Activated effector memory CD4-positive, alpha-beta T cell treated with anti-CD3 and anti-CD28 coated beads, Interleukin-2, amount 50 U/mL, for 16 hours (primary cell): ENCODE measurements at places on chromosomes 12 and 14.

- no peak for DNase-seq
Observed at GRCh38 chr12:24631676-24632426, 317.1 kb downstream of the BCAT1 start.

GRCh38 chr14:58671436-58671835 is 33.7 kb downstream of the DACT1 start:
- DNase-seq, result no peak

DNA sequence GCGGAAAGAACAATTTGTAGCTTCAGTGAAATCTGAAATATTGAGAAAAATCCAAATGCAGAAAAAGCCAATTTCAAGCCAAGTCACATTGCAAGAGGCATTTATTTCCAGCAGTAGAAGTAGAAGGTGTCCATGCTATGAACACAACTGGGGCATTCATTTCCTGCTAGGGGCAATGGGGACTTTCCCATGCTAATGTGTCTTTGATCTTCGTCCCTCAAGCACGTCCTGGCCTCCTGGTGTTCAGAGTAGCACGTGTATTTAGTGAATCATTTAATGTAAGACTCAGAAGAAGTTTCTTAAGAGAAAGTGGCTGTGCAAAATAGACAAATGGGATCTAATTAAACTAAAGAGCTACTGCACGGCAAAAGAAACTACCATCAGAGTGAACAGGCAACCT is 267.9 kb downstream of the TMEM132C start:
- DNase-seq, result no peak

DNA sequence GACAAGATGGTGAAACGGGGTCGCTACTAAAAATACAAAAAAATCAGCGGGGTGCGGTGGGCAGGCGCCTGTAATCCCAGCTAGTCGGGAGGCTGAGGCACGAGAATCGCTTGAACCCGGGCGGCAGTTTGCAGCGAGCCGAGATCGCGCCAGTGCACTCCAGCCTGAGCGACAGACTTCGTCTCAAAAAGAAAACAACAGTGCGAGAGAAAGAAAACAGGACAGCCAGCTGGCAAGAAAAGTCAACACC is 633 bp upstream of the RNU4-2 start:
- DNase-seq, result no peak

- no peak for DNase-seq
Observed at GRCh38 chr12:56163533-56164344, 5.6 kb downstream of the MYL6 start.

DNA sequence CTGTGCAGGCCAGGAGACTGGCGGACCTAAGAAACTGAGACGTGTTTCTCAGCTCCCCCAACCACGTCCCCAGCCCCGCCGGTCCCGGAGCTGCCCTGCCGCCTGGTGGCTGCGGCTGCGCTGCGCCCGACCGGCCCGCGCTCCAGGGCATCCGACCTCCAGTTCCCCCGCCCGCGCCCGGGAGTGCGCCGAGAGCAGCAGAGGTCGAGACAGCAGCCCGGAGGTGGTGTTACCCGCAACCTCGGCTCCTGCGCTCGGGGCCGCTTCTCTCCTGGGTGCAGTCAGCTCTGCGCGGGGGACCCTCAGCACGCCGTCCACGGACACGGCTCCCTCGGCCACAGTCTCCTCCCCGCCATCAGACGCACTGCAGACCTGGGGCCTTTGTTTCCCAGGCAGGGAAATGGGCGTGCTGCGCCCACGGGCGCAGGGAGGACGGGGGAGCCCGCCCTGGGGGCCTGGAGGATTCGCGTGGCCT is 21.6 kb upstream of the GPR132 start:
- peak; percentile 94 for DNase-seq

- DNase-seq, result peak; percentile 41
Observed at GRCh38 chr12:1842905-1843640, 22.7 kb downstream of the LRTM2 start.

DNA sequence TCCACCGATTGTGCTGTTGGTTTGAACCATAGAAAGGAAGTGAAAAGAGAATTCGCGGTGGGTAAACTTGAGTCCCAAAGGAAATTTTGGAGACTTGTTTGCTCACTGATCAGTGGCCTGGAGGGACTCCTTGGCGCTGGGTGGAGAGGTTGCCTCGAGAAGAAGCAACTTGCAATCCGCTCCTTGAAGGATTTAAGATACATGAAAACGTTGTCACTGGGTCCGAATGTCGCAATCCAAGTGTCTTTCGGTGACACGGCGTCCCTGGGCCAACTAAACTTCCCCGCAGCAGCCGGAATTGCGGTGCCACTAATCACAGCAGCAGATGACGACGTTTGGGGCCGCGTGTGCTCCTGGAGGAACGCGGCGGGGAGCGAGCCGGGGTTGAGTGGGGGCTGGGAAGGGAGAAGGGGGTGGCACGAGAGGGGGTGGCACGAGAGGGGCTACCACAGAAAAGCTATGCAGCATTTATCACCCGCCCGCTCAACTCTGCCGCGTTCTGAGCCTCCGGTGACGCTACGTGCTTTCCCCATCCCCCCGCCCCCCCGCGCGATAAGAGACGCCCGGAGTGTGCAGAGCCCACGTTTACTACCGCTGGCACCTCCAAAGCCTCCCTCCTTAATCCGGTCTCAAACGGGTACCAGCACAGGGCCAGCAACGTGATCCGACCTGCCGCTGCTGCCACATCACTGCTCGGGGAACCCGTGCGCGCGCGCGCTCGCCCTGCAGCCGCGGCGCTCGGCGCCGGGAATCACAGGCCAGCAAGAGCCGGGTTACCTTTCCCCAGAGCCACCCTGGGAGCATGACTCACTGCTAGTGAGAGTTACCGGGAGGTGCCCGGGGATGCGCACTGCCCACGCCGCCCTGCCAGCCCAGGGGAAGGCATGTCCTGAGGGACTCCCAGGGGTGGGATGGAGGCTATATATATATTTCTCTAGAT is 833 bp upstream of the BHLHE41 start:
- DNase-seq, result peak; percentile 67

GRCh38 chr12:98373025-98373554 is 142.3 kb upstream of the TMPO start:
- no peak for DNase-seq

DNA sequence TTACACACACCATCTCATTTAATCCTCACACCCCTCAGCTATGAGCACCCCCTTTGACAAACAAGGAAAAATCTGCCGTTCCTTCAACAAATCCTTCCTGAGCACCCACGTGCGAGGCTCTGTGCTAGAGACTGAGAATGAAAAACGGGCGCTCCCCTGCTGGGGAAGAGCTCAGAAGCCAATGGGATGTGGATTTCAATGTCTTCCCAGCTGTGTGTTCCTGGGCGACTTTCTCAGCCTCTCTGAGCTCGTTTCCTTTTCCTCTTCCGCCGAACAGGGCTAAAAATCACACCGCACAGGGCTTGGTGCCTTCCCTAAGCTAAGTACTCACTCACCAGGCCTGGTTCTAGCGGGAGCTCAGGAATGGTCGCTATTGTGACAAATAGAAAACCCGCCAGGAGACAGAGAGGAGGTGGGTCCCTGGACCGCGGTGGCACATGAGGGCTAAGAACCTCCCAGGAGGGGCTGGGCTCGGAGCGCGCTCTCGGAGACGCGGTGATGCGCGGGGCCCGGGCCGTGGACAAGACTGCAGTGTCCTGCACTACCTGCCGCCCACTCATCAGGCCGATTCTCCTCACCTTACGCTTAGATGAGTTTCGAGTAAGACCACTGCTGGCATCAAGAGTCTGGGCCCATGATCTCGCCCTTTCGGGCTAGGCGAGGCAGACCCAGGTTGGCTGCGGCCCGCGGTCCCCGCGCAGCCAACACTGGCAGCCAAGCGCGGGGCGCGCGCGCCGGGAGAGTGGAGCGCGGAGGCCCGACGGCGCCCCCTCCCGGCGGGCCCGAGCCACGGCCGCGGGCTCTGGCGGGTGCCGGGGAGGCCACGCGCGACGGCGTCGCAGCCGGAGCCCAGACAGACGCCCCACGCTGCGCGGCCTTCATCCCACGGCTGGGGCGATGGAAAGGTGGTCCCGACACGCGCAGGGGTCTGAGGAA is 17.0 kb downstream of the ZDHHC22 start:
- peak; percentile 88 for DNase-seq

DNA sequence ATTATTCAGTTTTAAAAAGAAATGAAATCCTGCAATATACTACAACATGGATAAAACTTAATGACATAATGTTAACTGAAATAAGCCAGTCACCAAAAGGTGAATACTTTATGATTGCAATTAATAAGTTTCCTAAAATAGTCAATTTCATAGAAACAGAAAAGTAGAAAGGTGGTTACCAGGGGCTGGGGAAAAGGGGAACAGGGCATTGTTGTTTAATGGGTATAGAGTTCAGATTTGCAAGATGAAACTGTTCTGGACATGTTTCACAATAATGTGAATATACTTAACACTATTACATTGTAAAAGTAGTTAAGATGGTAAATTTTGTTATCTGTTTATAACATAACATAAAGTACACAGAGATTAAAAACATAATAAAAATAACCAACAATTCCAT is 550.9 kb downstream of the CCER1 start:
- no peak for DNase-seq
